Ureter (tissue), 1 donor: ENCODE measurements at places on chromosomes 11 and 22.

GRCh38 chr11:117796872-117797529, at the start of gene DSCAML1:
DSCAML1 (minus strand) TSS chr11:117797216; CDS start chr11:117797079, 137 bp downstream.
- no peak for DNase-seq

DNA sequence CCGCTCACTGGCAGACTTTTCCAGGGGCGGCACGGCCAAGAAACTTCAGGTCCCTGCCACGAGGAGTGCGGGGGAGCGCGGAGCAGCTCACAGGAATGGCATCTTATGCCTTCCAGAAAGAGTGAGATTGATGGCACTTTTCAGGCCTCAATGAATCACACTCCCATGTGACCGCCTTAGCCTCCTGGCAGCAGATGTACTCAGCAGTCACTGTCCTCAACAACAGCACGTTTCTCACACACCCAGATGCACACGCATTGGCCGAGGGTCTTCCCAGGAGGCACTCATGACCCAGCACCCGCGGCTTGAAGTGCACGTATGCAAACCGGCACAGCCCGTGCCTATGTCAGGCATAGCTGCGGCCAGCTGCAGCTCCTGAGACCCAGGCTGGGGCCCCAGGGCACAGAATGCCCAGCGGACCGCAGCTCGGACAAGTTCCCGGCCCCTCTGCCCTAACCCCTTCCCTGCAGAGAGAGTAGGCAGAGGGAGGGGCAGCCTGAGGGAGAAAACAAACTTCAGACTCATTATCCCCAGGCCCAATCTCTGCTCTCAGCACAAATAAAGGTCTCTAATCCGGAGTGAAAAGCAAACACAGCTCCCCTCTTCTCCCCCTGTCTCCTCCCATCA, 48.3 kb downstream of the RPUSD4 start:
- DNase-seq = no peak

GRCh38 chr22:28597665-28598064, 82.0 kb downstream of the TTC28 start:
- DNase-seq = no peak

GRCh38 chr22:42490243-42490832, 29.3 kb downstream of the RRP7A start:
- no peak for DNase-seq

- DNase-seq = no peak
Observed at GRCh38 chr11:90204832-90205646, 17.8 kb downstream of the CHORDC1 start.

DNA sequence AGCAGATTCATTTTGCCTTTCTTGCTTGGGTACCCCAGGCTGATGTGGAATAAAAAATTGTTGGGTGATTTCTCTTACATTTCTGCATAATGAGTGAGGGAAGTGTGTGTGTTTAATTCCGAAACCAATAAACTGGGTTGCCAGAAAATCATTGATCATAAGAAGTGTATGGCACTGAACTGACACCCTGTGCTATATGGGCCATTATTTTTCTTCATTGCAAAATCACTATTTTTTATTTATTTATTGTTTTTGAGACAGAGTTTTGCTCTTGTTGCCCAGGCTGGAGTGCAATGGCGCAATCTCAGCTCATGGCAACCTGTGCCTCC, 14.6 kb upstream of the HIKESHI start:
- no peak for DNase-seq

- peak; percentile 97 for DNase-seq
Observed at GRCh38 chr11:10302744-10303557, 1.9 kb upstream of the ADM start.

DNA sequence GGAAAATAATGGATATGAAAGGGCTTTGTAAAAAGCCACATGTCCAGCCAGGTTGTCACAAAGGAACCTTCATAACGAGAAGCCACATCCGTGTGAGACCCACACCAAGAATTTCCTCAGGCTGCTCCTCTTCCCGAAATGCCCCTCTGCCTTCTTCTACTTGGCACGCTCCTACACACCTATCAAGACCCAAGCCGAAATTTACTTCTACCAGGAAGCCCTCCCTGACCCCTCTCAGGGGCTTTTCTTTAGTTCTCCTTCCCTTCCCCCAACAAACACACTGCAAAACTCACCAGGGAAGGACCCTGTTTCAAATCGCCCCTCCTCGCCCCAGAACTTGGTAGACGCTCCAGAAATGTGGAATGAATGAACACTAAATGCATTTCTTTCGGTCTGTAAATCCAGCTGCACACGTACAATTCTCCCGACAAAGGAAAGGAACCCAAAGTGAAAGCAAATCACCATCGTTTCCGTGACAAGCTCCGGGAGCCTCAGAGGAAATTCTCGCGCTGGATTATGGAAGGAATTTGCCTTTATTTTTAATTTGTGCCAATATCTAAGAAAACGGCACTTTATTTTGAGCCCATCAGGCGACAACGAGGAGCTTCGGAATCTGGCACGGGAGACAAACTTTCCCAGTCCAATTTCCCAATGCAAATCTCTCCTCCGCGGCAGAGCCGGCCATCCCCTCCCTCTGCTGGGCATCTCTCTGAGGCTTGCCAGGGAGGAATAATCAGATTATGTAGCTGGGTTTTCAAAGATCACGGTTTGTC, 13.2 kb upstream of the SHISAL1 start:
- no peak for DNase-seq

DNA sequence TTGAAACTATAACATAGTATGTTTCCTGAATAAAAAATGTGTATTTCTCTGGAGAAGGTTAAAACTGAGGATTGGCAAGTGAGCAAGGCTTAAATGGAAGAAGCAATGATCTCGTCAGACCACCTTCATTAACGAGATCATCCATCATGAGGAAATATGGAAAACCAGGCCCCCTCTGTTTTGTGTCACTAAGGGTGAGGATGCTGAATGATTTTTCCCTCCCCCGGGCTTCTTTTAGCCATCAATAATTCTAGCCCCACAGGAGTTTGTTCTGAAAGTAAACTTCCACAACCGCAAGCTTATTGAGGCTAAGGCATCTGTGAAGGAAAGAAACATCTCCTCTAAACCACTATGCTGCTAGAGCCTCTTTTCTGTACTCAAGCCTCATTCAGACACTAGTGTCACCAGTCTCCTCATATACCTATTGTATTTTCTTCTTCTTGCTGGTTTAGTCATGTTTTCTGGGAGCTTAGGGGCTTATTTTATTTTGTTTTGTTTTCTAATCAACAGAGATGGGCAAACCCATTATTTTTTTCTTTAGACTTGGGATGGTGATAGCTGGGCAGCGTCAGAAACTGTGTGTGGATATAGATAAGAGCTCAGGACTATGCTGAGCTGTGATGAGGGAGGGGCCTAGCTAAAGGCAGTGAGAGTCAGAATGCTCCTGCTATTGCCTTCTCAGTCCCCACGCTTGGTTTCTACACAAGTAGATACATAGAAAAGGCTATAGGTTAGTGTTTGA, 5.8 kb upstream of the HBE1 start:
- no peak for DNase-seq

GRCh38 chr11:67404515-67405195, 772 bp downstream of the TBC1D10C start:
- DNase-seq = no peak
